ENCODE measurements at places on chromosomes 2 and 18.

DNA sequence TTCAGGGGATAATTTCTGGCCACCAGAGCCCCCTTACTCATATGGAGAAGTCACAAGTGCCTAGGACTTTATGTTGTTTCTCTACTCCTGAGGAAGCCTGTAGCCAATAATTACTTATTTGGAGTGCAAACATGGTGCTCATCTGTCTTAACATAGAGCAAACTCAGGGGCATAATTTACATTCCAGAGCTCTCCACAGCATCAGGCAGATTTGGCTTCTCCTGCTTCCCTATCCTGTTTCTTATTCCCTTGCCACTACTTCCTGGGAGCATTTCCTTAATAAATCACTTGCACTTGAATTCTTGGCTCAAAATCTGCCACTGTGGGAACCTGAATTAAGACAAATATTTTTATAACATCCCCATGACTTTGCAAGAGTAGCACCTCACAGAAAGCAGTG, 960.9 kb downstream of the SOCS6 start:
- DNase-seq: no peak

GRCh38 chr2:191287820-191288219, 42.6 kb downstream of the MYO1B start:
- no peak for DNase-seq

- DNase-seq: no peak
Observed at GRCh38 chr2:85154048-85154753, 21.0 kb downstream of the TCF7L1 start.

DNA sequence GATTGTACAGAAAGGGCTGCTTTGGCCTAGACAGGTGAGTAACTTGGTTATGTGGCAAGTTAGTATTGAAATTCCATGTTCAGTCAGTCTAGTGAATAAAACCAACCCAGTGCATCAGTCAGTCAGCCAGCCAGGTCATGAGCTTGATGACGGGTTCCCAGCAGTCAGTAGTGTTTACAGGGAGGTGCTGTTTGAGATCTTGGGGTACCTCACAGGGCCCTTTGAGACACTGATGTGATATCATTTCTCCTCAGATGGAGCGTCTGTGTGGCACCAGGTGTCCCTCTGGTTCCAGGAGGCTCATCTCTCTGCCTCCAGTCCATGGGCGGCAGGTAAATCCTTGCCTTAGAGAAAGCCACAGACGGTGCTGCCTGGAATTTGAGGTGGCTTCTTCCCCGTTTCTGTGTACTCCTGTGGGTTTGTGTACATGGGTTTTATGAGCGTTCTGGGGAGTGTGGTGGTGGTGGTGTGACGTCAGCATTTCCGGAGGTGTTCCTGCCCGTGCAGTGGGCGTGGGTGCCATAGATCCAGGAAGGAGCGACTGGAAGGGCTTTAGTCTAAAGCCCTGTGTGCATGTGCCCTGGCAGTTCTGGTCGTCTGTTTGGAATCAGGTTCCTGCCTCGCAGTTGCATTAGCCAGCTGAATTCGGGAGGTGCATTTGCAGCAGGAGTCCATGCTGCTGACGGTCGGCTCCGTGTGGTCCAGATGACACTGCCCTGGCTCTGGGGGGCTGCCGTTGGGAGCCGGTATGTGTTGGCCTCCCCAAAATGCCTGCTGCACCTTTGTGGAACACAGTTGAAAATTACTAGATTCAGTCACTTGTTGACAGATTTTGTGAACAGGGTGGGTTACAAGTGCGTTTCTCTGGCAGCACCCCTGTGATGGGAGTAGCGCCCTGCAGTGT, 2.1 kb downstream of the CTDP1 start:
- DNase-seq: no peak

GRCh38 chr2:196360650-196361049, 189.3 kb upstream of the STK17B start:
- DNase-seq: no peak

GRCh38 chr18:8661754-8662559, 43.4 kb upstream of the MTCL1 start:
- DNase-seq: no peak

GRCh38 chr2:60899230-60899891, 18.0 kb downstream of the REL start:
- DNase-seq: no peak

GRCh38 chr18:67540559-67540958, 24.0 kb upstream of the DSEL start:
- DNase-seq: no peak

- DNase-seq: no peak
Observed at GRCh38 chr2:128775914-128776285, 457.2 kb upstream of the HS6ST1 start.

GRCh38 chr18:11808001-11808855, 43.0 kb upstream of the CHMP1B start:
- DNase-seq: no peak

DNA sequence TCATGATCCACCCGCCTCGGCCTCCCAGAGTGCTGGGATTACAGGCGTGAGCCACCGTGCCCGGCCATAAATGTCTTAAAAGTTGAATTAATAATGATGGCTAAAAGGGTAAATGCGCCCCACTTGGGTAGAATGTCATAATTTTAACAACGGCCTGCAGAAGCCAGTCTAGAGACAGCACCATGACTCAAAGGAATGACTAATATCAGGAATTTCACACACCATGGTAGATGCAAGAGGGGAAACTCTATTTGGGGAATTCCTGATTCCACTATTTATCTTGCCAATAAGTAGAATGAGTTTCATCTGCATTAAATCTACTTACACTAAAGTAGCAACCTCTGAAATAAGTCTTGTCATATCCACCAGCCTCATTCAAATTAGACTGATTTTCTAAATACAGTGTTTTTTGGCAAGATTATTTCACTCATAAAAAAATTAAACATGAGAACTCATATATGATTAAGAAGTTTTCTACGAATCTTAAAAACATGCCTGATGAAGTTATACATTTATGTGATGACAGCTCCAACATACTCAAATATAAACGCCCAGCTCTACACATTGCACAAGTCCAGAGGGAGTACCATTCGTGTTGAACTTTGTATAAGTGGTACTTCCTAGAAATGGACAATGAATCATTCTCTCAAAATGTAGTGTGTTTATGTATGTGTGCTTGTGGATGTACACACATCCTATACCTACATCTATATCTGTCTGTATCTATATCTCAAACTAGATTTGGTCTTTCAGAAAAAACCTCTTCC, 309.7 kb downstream of the IRS1 start:
- DNase-seq: no peak

DNA sequence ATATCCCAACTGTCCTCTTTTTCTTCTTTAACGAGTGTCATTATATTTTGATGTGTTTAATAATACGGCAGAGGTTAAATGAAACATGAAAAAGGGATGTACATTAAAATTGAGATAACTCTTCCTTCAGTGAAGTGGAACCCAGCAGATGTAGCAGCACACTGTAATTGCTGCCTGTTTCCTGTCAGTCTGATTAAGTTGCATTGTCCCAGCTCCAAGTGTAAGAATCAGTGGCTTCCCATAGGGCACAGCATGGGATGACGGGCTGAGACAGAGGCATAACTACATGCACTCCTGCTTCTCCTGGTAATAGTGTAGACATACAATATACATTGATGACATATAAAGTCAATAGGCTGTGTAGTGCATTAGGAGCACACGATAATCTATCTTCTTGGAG, 175.8 kb upstream of the TCF4 start:
- no peak for DNase-seq

GRCh38 chr2:148122788-148123187, 101.9 kb downstream of the MBD5 start:
- DNase-seq: no peak

- no peak for DNase-seq
Observed at GRCh38 chr18:70418546-70419311, 129.9 kb downstream of the SOCS6 start.

GRCh38 chr2:54461261-54461660, 5.1 kb downstream of the SPTBN1 start:
- no peak for DNase-seq

GRCh38 chr2:178628605-178629004, 148.3 kb downstream of the PLEKHA3 start:
- DNase-seq: no peak

DNA sequence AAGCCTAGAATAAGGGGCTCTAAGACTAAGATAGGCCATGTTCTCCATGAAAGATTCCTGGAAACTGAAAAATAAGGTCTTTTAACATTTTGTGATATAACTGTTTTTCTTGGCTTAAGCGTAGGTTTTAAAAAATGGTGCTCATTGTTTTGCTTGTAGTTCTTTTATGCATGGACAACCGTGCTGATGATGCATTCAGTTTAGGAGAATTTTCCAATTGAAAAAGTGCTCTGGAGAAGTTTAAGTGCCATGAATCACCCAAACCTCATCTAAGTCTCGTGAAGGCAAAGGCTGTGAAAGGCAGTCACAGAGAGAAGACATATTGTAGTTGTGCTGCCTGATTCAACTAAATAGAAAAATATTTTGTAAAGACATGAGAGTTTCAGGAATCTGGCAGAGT, 111.8 kb upstream of the GAREM1 start:
- no peak for DNase-seq

- no peak for DNase-seq
Observed at GRCh38 chr2:102708847-102709559, 52.8 kb upstream of the TMEM182 start.

- no peak for DNase-seq
Observed at GRCh38 chr2:226837334-226837733, 1.5 kb downstream of the RHBDD1 start.

DNA sequence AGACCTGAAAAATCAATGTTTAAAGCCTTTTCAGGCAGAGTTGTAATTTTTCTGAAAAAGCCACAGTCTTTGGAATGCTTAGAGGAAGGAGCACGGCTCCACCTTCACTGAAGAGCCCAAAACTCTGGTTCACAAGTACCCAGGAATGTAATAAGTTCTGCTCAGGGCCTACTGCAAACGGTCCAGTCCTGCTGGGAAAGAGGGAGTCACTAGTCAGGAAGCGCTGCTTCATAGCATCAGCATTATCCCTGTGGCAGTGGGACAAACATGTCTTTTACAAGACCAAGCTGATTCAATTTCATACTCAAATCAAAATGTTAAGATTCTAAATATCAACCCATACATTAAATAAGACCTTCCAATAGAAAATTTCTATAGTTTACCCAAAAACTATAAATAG, 152.9 kb upstream of the PGAP1 start:
- no peak for DNase-seq

DNA sequence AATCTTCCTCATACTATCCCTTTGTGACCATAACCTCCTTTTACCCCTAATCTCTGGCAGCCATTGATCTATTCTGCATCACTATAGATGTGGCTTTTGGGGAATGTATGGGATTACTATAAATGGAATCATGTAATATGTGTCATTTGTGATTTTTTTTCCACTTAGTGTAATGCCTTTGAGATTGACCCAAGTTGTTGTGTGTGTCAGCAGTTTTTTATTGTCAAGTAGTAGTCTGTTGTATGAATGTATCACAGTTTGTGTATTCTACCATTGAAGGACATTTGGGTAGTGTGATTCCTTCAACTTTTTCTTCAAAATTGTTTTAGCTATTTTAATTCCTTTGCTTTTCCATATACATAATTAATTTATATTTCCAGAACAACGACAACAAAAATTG, 18.6 kb downstream of the VRK2 start:
- DNase-seq: no peak

DNA sequence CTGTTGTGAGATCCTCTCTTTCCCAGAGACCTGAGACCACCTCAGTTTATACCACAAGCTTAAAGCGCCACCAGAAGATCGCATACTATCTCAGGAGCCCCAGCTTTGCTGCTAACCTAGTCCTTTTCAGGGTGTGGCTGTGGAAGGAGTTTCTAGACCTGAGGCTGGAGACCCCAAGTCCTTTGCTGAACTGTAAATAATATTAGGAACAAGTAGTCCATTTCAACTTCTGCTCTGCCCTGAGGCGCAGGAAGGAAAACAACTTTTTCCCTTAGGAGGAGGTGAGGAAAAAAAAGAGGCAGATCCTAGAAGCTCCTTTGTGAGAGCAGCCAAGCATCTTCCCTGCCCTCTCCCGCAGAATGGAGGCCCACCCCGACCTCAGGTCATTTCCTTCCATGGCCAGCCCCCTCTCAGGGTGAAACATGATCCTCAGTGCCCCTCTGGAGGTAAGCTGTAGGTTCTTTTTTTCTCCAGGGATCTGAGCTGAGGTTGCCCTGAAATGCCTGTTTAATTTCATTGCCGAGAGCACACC, 122.8 kb upstream of the LGALSL start:
- DNase-seq: no peak

- no peak for DNase-seq
Observed at GRCh38 chr2:156803243-156803642, 367.1 kb downstream of the GPD2 start.

DNA sequence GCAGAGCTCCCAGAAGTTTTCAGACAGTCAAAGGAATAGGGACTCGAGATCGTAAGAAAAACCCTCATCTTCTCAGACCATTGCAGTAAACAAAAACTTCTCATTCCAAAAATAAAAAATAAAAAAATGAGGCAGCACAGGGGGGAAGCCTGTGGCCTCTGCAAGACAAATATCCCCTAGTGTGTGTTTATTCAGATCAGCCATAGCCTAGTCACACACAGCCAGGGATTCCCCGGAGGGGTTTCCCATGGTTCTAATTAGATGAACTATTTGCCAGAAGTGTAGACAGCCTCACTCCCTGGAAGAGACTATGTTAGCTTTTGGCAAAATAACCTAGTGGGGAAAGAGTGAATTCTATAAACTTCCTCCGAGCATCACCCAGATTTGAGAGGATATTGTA, 122.9 kb upstream of the KLF7 start:
- DNase-seq: no peak

DNA sequence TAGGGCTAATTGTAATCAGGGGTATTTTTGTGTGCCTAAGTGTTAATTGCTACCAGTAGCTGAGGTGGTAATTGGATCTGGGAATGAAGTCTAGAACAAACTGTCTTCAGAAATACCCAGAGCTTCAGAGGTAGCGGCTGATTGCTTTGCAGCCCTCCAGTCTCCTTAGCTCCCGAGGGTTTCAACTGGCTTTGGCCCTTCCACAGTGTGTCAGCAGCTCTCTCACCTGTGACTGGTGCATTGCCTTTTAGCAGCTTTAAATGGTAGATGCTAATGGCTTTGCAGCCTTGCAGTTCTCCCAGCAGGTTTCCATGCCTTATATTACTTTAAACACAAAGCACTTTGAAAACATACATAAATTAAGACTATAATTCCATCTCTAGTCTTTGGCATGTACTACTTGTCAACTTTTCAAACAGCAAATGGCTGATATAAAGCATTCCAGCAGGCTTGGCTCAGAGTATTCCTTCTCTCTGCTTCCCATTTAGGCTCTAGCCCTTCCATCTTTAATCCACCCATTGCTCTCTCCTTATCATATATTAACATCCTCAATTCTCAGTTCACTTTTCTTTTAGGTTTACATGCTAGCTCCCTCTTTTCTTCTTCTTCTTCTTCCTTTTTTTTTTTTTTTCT, 156.4 kb upstream of the GALNT13 start:
- no peak for DNase-seq

GRCh38 chr2:199325881-199326280, 131.9 kb downstream of the SATB2 start:
- no peak for DNase-seq
